ENCODE measurements at places on chromosomes 5 and 9. TPM values are rescaled to one million over a fixed set of nuclear protein-coding genes. Genes with fewer than 3 reads are reported as not detected.

Gene SHOC1
- total RNA-seq, result 0.43 TPM

Gene CARTPT
- total RNA-seq, result not detected

Gene GPR150
- 0.24 TPM for total RNA-seq

Gene CLIC3
- total RNA-seq, result 8.3 TPM

Gene LRRC26
- total RNA-seq, result not detected

Gene IFNA10
- total RNA-seq, result 0.31 TPM

Gene C1QTNF3
- 9.2 TPM for total RNA-seq

Gene SPINK7
- 0.93 TPM for total RNA-seq

Gene FAM81B
- total RNA-seq, result 8.0 TPM

Gene BRINP1
- total RNA-seq, result 9.6 TPM

Gene SPINK4
- total RNA-seq, result not detected

DNA sequence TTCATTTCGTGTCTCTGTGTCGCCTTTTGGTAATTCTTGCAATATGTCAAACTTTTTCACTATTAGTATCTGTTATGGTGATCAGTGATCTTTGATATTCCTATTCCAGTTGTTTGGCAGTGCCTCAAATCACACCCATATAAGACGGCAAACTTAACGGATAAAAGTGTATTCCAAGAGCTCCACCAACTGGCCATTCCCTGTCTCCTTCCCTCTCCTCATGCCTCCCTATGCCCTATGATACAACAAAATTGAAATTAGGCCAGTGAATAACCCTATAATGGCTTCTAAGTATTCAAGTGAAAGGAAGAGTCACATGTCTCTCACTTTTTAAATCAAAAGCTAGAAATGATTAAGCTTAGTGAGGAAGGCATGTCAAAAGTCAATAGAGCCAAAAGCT lies 74.8 kb downstream of the CDK5RAP2 start:
- ATAC-seq, result no peak

GRCh38 chr9:99474186-99474585 lies 252.1 kb downstream of the SEC61B start:
- no peak for ATAC-seq

GRCh38 chr9:127172066-127172707 lies 49.8 kb upstream of the ANGPTL2 start:
- no peak for ATAC-seq

GRCh38 chr5:176817841-176818377 lies 7.5 kb downstream of the UNC5A start:
- ATAC-seq, result peak; percentile 55

DNA sequence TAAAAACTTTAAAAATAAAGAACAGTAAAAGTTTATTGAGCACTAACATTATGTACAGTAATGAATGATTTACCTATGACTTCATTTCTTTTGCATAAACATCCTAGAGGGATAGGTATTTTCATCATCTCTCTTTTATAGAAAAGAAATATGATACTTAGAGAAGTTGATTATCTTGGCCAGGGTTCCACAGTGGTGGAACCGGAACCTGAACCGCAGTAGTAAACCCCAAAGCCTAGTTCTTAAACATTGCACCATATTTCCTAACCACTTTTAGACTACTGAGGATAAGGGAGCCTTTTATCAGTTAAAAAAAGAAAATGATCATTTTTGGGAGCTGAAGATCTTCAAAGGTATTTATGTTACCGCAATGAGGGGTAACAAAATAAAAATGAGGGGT lies 205.7 kb upstream of the SGCD start:
- no peak for ATAC-seq

DNA sequence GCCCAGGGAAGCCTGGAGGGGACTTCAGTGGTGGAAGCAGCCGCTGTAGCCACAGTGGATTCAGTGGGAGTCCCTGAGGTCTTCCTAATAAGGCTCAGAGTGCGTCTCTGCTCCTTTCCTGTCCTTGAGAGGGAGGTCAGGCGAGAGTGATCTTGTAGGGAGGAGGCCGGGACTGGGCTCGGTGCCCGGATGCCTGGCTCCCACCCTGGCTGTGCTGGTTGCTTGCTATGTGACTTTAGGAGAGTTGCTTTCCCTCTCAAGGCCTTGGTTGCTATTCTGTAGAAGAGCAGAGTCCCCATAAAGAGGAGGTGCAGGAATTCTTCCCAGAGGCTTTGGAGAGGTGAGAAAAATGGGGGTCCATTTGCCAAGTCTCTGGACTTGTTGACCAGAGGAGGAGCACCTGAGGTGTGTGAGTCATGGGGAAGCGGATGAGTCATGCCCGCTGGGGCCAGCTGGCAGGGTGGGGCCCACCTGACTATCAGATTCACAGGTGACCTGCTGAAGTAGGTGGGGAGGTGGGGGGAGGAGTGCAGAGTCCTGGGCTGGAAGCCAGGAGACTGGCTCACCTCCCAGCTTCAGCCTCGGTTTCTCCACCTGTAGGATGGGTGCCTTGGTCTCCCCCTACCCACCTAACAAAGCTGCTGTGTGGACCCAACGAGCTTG lies 13.8 kb downstream of the GSN start:
- ATAC-seq, result no peak

GRCh38 chr9:136078498-136079011 lies 16.5 kb downstream of the NACC2 start:
- no peak for ATAC-seq

DNA sequence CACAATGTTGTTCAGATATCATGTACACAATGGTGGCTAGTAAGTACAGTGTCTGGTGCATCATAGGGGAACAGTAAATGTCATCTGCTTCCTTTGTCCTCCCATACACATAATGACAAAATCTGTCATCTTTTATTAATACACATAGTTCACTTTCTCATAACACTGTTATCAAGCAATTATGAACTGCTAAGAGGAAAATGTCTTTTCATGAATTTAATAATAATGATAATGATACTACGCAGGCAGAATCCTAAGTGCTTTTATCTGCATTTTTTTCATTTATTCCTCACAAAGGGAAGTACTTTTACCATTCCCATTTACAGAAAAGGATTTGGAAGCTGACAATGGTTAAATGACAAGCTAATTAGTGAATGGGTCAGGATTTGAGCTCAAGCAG lies 35.7 kb downstream of the DPYSL3 start:
- ATAC-seq, result no peak

GRCh38 chr5:132473019-132473531 lies 17.5 kb downstream of the IRF1 start:
- no peak for ATAC-seq

GRCh38 chr9:749716-750115 lies 91.8 kb upstream of the DMRT1 start:
- no peak for ATAC-seq

DNA sequence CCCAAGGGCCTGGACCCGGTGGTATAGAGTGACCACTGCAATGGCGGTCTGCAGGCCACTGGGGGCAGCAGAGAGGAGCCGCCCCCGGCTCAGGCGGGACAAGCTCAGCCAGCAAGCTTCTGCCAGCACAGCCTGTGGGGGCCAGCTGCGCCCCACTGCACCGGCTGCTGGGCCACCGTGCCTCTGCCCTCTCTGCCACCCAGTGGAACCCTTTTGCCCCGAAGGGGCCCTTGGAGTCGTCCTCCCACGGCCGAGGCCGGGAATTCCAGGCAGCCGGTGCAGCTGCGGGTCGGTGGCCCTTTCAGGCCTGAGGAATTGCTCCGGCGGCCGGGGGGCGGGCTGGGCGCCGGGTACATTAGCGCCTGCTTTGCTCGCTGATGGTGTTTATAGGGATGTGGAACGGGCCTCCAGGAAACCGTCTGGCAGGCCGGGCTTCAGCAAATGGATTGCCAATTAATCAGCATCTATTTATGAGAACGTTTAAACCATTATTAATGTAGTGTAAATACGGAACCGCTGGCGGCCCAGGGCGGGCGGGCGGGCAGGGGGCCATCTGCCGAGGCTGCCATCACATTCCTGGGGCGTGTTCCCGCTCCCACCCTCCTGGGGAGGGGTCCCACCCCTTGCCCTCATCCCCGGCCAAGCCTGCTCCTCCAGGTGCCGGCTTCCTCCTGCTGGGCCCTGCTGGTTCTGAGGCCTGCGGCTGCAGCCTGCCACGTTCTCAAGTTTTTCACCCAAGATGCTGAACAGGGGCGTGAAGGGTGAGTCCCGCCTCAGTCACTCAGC lies 127.4 kb downstream of the BARX1 start:
- ATAC-seq, result peak; percentile 99

- peak; percentile 42 for ATAC-seq
Measured at GRCh38 chr5:154740483-154740882, 14.7 kb upstream of the LARP1 start.

DNA sequence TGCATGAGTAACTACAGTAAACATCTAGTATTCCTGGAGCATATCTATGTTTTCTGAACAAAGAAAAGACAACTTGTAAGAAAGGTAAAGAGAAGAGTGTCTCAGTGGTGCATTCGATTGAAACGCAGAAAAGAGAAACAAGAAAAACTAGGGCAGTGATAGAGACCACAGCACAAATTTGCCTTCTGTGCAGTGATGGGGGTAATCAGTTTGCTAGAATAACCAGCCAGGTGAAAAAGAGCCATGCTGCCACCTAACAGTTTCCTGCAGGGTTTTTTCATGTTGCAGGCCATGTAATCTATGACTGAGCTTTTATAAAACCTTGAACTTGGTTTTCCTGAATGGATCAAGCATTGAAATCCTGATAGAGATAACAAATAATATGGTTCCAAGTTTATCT lies 198.4 kb upstream of the MEF2C start:
- no peak for ATAC-seq

DNA sequence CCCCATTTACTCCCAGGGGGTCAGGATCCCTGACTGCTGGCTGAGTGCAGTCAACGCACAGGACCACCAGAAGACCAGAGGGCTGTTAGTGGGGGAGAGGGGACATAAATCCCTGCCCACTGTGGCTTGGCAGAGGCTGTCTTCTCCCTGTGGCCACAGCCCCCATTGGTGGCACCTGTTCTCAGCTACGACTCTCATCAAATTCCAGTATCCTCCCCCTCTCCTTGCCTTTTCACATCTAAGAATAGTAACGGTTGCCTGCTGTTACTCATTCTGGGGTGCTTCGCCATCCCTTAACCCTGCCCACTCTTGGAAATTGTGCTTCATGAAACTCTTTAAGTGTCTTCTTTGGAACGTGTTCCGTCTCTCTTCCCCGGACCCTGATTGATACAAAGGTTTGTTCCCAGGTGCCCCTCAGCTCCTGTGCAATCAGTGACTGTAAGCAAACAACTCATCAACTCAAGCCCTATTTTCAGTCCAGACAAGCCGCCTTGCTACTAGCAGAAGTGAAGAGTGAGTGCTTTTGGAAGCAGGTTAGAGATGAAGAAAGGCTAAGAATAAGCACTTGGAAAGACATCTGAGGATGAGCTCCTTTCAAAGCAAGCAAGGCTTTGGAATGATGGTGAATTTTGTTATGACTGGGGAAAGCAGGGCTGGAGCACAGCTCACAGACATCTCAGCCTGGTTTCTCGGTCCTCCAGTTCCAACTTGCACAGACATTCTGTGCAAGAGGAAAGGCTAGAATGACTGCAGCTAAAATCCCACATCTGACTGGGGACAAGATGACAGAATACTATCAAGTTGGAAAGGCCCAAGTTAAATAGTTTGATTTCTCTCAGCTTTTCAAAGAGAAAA lies 22.9 kb upstream of the DENND1A start:
- no peak for ATAC-seq

- ATAC-seq, result no peak
Measured at GRCh38 chr5:76787237-76787636, 31.6 kb upstream of the F2RL1 start.

DNA sequence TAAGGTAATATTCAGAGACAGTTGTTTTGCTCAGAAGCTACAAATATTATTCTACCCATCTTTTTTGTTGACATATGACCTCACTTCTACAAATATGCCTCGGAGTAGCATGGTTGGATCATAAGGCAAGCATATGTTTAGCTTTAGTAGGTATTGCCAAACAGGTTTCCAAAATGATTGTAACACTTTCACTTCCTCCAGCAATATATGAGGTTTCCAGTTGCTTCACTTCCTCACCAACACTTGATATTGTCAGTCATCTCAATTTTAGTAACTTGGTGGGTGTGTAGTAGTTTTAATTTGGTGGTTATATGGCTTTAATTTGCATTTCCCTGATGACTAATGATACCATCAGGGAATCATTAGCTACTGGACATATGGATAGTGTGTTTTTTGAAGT lies 46.7 kb downstream of the TNFSF8 start:
- no peak for ATAC-seq

DNA sequence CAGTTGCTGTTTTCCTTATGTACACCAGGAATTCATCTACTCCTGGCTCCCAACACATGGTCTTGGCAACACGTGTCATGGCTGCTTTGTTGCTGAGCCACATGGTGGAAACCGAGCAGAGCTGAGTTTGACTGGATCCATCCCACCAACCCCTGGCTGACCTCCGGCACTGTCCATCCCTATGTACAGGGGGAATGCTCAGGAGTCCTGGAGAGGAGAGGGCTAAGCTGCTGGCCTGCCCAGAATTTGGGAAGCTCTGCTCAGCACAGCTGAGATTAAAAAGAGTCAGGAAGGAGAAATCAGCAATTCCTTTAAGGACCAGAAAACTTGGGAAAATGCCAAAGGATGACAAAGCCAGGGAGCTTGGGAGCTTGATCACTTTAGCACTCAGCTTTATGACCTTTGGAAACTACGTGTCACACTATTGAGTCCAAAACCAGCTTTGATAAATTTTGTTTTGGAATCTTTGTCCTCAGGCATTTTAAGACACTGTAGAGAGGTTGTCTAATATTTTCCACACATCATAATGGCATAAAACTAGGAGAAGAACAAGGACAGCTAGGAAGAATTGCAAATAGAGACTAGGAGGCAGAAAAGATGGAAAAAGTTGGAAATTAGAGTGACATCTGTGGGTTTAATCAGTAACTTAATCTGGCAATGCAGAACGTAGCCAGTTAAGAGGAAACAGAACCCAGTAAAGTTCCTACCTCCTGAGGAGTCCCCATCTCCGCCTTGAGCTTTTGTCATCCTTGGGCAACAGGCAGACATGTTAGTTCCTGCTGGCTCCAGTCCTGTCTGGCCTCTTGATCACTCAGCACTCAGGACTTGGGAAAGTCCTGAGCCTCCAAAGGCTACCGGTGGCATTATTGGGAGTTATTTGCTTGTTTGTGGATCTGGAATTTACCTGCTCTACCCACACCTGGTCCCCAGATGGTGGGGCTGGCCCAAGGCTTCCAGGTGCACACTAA lies 62.5 kb upstream of the PLPP1 start:
- ATAC-seq, result no peak

- ATAC-seq, result no peak
Measured at GRCh38 chr5:82586181-82586580, 308.0 kb upstream of the RPS23 start.

DNA sequence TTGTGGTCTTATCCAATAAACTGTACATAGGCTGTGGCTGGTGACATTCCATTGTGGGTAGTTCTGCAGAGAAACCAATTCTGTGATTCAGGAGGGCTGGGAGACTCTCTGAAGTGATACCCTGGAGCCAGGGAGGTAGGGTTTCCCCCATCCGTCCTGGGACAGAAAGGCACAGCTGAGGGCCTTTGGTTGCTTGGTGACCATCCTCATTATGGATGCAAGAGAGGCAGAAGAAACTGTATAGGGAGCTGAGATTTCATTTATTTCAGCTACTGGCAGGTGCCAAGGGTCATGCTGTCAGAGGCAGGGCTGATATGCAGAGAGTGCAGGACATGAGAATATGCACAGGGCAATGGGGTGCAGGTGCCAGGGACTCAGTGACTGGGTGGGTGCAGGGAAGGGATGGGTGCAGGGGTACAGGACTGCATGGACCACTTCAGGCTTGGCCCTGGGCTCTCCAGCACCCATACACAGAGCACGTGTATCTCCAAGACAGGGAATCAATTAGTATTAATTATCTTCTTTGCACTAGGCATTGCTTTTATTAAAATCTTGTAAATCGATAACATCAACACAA lies 236.5 kb downstream of the ICE1 start:
- ATAC-seq, result peak; percentile 89

- peak; percentile 20 for ATAC-seq
Measured at GRCh38 chr9:132798817-132799790, 79.0 kb downstream of the AK8 start.
